ENCODE measurements at places on chromosomes 1 and 21.

DNA sequence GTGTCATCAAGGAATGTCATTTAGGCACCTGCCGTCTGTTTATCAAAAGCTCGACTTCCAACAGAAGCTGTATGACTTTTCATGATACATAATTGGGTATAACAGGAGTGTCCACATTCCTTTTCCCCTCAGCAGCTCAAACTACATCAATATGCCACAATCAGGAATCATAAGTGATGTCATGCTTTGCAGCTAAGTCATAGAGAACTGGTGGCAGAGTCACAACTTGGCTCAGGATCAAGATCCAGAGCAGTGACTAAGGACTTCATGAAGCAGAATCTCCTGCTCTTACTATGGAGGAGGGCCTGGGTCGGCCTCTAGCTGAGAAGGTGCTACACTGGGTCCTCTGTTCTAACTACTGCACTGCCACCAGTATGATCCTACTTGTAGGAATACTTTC, 36.5 kb upstream of the AGBL4 start:
- no peak for DNase-seq

GRCh38 chr21:33846141-33846540, 69.5 kb downstream of the ATP5PO start:
- DNase-seq = no peak

DNA sequence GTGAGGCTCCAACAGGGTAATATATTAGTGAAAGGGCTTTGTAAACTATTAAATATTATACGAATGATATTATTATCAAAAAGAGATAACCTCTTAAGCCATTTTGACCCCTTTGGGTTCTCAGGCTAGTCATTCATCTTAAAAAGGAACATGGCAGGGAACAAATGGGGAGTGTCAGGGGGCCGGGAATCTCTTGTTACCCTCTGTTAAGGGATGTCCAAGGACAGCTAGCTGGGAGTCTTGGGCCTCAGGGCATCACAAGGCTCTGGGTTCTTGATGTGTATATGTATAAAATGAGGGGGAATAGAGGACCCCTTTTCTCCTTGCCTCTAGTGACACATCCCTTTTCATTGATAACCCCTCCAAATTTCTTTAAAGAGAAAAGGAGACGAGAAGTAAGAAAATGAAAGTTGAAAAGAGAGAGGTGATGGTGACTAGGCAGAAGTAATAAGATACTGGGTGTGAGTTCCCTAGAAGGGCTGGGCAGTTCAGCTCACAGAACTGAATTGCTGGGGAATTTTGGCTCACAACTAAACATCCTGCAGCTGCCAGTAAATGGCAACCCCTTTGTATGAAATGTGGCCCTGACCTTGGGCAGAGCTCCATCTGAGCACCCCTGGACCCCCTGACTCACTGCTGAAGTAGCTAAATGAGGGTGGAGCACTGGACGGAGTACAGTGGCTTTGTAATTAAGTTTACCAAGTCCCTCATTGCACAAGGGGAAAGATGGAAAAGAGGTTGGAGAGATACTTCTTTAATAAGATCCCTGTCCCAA, 20.0 kb upstream of the ZNF326 start:
- no peak for DNase-seq

DNA sequence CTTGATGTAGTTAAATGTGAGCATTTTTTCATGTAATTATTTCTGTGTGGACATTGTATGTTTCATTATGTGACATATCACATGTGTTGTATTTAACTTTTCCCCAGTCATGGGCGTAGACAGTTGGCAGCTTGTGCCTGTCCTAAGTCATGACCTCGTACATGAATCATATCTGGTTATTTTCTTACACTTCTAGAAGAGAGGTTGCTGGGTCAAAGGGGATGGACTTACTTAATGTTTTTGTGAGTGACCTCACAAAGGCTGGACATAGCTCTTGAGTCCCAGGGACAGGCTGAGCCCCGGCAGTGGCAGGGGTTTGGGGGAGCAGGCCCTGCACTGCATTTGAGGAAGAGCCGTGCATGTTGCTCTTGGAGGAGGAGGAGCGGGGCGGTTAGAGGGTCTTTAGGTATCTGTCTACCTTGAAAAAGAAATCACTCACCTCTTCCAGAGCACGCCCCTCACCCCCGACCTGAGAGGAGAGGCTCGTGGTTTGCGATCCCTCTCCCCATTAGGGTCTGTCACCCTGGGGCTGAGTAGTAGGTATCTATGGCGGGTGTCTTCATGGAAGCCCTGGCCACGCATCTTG, 16.4 kb downstream of the IFNGR2 start:
- no peak for DNase-seq

GRCh38 chr1:159431904-159432303, at the start of gene OR10J4:
Gene OR10J4 (plus strand): TSS chr1:159432204.
- DNase-seq = no peak

- DNase-seq = no peak
Measured at GRCh38 chr1:154755858-154756730, 114.0 kb downstream of the KCNN3 start.

Data from Jurkat, Clone E6-1 (cell line).